Epithelial cell of esophagus (primary cell): ENCODE measurements at places on chromosomes 5 and 9.

DNA sequence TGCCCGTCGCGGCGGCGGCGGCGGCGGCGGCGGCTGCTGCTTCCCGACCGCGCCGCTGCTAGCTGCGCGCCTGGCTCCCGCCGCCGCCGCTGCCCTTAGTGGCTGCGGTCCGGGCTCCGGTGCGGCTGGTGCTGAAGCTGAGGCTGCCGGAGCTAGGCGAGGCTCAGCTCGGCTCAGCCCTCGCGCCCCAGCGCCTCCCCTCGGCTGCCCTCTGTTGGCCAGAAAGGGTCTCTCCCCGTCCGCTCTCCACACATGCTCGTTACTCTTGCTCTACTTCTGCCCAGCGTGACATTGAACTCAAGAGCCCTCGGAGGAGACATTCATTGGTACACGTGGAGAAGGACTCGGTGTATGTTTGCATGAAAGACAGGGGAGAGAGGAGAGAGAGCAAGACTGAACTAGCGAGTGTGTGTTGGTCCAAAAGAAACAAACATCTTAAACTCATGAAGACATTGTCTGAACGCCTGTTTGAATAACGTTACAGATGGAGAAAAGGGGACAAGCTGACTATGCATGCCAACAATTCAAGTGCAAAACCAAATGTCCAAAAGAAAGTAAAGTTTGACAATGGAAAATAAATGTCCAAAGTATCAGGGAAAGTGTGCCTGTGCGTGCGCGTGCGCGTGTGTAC lies at the start of gene HCN1:
TSS of gene HCN1 (minus strand) at position 175 of the 631 bp plus-strand sequence.
- peak; percentile 82 for DNase-seq

- peak; percentile 10 for DNase-seq
These were observed 92.1 kb downstream of the CDKN2A start for GRCh38 chr9:21902136-21902535.

DNA sequence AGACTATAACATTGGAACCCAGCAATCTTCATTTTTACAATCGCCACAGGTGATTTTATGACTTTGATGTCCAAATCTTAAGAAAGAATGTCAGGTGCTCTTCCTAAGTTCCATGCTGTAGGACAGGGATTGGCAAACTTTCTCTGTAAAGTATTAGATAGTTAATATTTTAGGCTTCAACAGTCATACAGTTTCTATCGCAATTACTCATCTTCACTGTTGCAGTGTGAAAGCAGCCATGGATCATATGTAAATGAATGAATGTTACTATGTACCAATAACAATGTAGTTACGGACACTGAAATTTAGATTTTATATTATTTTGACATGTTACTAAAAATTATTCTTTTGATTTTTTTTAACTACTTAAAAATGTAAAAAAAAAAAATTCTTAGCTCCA lies 169.7 kb downstream of the DTWD2 start:
- DNase-seq = no peak

DNA sequence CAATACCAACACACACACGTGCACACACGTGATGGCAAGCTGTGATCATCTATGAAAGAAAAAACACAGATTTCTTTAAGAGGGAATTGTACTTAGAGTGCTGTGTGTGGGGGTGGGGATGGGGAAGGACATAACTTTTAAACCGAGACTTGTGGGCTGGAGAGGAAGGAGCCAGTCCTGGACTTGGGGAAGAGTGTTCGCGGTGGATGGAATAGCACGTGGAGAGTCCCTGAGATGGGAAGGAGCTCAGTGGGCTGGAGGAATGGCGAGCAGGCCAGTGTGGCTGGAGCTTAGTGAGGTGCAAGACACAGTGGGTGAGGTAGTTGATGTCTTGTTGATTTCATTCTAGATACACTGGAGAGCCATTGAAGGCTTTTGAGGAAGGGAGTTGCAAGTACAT lies 78.5 kb downstream of the RGS3 start:
- no peak for DNase-seq

GRCh38 chr9:70805949-70806348 lies 315.5 kb downstream of the TRPM3 start:
- no peak for DNase-seq

- peak; percentile 56 for DNase-seq
These were observed 51.1 kb downstream of the STARD4 start for GRCh38 chr5:111461255-111461671.

- DNase-seq = no peak
These were observed 1146.2 kb downstream of the CDH9 start for GRCh38 chr5:25892211-25892610.

DNA sequence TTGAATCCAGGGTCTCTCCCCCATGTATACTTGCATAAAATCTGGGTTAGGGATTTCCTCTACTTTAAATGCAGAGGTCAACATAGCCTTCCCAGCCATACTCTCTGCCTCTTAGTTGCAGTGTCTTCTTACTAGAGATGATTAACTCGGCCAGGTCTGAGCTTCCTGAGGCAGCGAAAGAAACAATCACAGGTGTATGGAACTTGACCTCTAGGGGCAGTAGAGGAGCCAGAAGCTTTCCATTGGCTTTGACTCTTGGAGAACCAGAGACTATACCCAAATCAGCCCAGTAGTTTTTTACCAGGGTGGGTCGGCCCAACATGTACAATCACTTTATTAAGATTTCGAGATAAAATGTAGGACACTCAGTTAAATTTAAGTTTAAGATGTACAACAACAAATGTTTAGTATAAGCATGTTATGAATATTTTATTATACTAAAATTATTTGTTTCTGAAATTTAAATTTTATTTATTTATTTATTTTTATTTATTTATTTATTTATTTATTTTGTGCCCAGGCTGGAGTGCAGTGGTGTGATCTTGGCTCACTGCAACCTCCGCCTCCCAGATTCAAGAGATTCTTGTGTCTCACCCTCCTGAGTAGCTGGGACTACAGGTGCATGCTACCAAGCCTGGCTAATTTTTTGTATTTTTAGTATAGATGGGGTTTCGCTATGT lies 48.0 kb upstream of the DMRT3 start:
- peak; percentile 33 for DNase-seq

GRCh38 chr9:11546231-11546630 lies 933.4 kb upstream of the PTPRD start:
- no peak for DNase-seq

DNA sequence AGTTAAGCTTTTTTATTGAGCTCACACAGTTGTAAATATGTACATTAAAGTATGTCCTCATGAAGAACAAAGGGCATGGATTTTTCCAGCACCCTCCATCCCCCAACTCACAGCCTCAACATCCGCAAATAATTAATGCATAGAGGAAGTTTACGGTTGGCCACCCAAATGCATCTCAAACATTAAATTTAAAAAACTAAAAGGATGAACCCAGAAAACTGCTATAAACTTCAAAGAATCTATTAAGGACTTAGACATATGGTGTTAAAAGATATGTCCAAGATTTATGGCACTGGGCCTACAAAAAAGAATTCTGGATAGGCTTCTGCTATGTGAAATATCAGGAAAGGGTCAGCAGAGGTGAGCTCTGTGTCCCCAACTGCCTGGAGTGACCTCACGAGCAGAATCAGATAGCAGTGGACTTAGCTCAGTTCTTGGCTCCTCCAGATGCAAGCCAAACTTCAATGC lies 54.0 kb upstream of the TNC start:
- DNase-seq = no peak

DNA sequence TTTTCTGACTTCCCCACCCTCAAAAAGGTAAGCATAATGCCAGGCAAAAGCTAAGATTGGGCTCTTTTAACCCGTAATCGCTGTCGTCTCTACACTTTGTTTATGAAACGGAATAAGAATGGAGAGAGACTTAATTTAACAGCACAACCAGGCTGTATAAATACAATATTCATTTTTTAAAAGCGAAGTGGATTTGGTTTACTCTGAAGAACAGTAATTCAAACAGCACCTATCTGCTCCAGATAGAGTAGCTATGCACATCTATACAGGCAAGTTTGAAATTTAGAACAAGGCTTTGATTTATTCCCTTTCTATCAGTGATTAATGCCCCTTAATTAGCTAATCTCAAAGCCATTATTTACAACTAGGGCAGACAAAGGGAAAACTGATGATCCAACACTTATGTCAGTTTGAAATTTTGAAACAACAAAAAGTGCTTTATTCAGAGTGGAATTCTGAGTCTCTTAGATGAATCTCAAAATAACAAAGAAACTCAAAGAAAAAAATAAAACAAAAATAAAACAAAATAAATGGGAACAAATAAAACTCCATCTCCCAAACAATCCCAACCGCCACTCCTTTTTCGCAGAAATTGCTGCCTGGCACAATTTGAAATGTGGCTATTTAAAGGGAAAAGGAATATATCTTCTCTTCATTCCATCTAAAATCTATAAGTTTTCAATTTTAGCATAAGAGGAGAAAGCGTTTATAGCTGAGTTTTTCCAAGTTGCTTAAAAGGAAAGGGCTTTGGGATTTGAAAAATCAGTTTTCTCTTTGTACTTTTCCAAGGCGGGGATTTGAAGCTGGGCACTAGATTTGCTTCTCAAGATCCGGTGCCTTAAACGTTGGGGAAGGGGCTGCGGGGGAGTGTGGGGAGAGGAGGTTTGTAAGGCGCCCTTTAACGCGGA lies 298.6 kb downstream of the PARP8 start:
- DNase-seq = no peak

DNA sequence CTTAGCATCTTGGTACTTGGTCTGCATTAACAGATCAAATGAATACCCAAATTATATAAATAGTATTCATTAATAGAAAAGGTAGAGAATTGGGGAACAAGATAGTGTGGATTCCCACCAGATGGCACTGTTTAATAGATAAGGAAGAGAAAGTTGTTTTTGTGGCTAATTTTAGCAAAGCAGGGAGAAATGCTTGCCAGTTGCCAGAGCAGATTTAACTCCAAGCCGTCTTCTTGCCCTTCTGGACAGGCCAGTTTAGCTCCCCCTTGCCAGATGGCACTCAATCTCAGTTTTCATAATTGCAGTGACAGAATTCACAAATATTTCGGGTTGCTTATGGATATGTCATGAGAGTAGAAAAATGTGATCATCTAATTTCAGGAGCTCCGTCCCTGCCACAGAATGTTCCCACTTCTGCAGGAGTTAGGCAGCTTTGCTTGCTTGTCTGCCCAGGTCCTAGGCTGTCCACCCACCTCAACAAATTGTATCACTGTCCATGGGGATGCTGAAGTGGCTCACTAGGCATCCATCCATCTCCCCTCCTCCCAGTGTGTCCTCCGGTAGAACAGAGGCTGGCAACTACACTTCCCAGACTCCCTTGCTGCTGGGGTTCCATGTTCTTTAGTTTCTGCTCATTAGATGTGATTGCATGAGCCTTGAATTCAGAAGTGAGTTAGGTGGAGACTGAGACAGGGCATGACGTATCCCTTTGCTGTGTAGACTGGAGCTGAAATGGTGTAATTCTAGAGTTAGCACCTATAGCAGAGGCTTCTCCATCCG lies 11.8 kb upstream of the HEXB start:
- DNase-seq = peak; percentile 56

DNA sequence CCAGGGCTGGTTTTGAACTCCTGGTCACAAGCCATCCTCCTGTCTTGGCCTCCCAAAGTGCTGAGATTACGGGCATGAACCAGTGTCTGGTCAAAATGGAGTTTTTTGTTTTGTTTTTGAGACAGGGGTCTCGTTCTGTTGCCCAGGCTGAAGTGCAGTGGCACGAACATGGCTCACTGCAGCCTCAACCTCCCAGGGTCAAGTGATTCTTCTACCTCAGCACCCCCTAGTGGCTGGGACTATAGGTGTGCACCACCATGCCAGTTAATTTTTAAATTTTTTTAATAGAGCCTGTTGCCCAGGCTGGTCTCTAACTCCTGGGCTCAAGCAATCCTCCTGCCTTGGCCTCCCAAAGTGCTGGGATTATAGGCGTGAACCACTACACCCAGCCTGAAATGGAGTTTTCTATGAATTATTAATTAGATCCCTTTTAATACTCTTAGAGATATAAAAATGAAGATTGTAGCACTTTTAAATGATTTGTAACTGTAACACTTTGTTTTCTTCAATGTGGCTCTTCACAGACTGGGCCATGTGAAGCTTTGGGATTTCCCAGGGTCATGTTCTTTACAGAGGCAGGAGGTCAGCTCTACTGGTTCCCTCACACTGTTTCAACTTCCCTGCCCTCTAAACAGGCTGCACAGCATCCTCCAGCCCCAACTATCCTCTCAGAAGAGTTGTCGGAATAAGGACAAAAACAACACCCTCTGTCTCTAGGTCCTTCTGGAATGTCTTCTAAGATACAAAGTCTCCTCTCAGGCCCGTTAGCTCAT lies 32.7 kb upstream of the SPARC start:
- peak; percentile 47 for DNase-seq

- DNase-seq = no peak
These were observed 20.5 kb downstream of the MRPL36 start for GRCh38 chr5:1779021-1779680.

DNA sequence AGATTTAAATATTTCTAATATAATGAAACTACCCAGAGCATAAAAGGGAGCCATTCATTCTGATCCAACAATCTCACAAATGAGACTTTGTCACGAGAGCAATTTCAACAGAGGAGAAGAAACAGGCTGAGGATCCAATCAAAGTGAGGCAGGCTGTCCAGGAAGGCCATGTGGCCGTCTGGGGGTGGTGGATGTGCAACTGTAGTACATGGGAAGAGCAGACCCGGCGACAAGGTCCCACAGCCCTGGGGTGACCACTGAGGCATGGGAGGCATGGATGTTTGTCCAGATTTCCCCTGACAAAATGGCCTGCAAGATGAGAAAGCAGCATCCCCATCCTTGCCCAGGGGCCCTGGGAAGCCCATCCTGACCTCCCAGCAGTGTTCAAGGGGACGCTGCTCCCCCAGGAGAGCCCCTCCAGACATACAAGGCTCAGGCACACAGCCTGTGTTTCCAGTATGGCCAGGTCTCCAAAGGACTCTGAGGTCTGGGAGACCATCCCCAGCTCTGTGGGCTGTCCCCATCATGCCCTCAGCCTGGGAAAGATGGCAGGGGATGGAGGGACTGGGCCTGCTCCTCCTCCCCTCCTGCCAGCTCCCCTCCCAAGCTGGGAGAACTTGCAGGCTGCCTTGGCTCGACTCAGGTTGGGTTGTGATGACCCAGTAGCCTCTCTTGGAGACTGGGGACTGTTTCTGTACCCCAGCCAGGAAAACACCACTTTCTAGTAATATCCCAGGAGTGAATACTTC lies 27.5 kb upstream of the FCN2 start:
- no peak for DNase-seq

DNA sequence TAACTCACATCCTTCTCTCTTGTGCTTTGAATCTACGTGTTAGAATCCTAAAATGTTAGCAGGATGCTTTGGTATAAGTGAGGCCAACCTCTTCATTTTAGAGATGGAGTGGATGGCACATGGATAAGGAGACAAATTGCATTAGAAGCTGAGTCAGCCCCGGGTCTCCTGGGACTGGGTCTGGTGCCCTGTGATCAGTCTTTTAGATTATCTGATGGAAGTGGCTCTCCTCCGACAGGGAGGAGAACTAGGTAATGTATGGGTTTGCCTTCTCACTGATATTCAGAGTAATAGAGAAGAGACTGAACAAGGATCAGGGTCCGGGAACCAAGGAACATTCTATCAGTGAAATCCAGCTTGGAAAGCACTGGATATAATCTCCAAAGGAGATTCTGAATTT lies 74.9 kb upstream of the TNFSF8 start:
- no peak for DNase-seq

GRCh38 chr9:109198736-109199382 lies 31.8 kb upstream of the FRRS1L start:
- no peak for DNase-seq
